Fibroblast of skin of scalp (primary cell): ENCODE measurements at places on chromosomes 3 and 15.

DNA sequence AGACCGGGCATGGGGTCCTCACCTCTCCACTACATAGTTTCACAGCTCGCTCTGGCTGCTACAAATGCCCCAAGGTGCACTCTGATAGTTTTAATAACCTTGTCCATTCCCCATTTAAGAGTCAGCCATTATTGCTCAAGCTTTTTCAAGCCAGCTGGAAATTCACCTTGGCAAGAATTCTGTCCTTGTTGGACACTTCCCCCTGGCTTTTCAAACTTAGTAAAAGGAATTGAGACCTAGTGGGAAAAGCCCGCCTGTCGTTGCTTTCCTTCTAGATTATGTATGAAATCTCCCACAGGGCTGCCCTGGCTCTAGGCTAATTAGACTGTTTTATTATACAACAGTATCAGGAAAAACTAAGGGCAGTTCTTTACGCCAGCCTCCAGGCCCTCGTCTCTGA, 293.7 kb upstream of the GADL1 start:
- no peak for DNase-seq

GRCh38 chr3:33111581-33111980, 2.2 kb upstream of the CRTAP start:
- no peak for DNase-seq

GRCh38 chr3:185653949-185654757, 68.1 kb downstream of the SENP2 start:
- DNase-seq = no peak

DNA sequence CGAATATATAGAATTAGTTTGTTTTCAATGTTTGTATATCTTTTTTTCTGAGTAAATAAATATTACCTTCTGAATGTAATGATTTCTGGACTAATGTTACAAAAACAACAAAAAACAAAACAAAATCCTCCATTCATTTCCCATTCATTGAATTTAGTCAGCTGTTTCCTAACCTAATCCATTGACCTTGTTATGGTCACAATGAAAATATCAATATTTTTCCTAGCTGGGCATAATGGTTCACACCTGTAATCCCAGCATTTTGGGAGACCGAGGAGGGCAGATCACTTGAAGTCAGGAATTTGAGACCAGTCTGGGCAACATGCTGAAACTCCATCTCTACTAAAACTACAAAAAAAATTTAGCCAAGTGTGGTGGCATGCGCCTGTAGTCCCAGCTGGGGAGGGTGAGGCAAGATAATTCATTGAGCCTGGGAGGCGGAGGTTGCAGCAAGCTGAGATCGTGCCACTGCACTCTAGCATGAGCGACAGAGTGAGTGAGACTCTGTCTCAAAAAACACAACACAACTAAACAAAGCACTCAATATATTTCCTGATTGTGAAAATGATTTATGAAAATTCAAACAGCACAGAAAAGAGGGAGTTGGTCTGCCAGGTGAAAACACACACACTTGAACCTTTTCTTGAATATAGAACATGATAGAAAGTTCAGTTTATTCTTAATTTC, 23.0 kb upstream of the PLSCR4 start:
- no peak for DNase-seq

- peak; percentile 12 for DNase-seq
Measured at GRCh38 chr3:143119974-143120715, 574 bp downstream of the CHST2 start.

- no peak for DNase-seq
Measured at GRCh38 chr15:65085990-65086679, 9.6 kb downstream of the KBTBD13 start.

DNA sequence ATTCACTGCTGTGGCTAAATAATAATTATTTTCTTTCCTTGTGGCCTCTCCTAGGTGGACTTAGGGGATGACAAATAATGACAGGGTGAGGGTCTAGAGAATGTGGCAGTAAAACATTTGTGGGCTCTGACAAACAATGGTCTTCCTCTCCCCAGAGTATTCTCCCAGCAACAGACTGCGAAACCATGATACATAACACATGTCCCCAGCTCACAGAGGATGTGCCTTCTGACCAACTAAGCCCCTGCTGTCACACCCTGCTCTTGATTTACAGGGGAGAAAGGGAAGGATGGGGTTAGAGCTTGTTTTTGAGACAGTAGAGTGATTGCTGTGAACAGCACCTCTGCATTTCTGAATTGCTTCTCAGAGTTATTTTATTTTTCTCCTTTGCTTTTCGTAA, 116.6 kb upstream of the CTDSPL start:
- DNase-seq = no peak

DNA sequence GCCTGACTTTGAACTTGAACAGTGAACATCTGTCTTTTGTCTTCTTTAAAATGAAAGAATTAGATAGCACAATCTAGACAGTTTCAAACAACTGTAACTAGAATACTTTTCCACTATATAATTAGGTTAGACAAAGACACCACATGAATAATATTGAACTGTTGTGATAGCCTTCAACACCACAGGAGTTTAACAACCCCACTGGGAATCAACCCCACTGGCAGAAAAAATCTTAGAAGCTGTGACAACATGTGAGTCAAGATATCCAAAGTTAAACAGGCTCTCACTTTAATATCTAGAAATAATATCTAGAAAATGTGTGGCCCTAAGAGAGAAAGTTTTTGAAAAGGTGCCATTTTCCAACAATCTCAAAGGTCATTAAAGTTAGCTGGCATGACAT, 64.4 kb upstream of the PRICKLE2 start:
- DNase-seq = peak; percentile 46

DNA sequence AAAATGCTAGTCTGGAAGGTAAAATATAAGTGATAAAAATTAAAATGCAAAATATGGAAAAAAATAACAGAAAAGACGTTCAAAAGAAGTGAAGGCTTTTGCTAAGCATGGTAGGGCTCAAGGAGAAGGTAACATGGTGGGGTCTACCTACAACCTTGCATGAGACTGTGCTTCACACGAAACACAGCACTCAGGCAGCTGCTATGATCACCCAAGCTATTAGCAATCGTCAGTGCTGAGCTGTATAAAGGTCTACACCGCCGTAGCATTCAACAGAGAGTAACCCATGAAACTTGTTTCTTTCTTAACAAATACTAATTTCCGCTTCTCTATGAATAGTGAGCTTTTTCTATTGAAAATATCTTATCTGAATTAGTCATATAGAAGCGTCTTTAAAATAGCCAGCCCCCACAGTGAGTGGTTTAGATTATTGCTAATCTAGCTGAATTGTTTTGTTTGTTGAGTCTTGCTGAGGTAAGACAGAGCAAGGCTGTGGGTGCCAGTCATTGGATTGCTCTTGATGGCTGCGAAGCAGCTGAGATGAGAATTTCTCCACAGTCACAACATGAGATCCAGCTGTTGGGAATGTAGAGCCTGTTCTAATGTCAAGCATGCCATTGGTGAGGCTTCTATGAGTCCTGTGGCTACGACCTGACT, 230.0 kb downstream of the KLF13 start:
- DNase-seq = no peak

- no peak for DNase-seq
Measured at GRCh38 chr3:46908986-46909534, 31.5 kb downstream of the PTH1R start.

- no peak for DNase-seq
Measured at GRCh38 chr15:28228096-28228495, 93.9 kb downstream of the HERC2 start.

DNA sequence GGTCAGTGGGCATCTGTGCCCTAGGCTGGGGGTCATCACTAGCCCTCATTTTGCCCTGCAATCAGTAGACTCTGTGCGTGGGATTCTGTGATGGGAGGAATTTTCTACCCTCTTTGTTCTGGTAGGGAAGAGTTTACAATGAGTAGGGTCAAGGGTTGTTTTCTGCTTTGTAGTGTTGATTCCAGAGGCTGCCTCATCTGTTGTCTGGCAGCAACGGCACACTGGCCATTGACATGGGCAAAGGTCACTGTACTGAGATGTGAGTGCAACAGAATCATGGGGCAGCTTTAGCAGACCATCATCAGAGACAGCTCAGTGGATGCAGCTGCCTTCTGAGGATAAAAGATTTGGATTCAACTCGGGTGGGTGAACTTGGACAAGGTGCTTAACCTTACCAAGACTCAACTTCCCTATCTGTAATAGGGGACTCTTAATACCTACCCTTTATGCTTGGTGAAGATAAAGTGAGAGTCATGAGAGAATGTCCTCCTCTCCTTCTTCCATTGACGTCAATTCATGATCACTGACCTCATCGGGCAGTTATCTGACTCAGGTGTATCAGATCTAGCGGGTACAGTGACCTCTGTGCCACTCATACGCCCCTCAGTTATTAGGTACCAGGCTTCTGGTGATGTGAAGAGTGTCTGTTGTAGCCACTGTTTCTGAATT, 127.5 kb downstream of the RPLP1 start:
- no peak for DNase-seq

DNA sequence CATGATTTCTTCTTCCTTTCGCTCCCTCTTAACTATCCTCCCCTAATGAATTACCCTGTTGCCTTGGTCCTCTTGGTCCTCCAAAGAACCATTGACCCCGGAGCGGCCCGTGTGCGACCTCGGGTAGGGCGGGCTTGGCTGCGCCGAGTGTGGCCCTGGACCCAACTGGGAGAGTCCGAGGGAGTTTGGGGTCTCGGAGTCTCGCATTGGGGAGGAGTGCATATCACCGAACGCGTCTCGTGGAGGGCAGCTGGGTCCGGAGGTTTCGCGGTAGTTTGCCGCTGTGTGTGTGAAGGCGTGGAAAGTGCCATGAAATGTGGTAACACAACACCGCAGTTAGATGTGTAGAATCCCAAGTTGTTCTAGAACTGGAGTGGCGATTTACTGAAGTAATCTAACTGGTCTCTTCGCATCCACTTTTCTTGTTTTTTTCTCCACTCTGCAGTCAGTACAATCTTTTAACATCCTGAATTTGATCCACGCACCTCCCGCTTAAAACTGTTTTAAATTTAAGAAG, 363 bp downstream of the GTF2E1 start:
- DNase-seq = peak; percentile 13

- no peak for DNase-seq
Measured at GRCh38 chr3:187951452-187952190, 202.3 kb upstream of the LPP start.

GRCh38 chr3:185824051-185825005, 514 bp downstream of the IGF2BP2 start:
- DNase-seq = peak; percentile 10

DNA sequence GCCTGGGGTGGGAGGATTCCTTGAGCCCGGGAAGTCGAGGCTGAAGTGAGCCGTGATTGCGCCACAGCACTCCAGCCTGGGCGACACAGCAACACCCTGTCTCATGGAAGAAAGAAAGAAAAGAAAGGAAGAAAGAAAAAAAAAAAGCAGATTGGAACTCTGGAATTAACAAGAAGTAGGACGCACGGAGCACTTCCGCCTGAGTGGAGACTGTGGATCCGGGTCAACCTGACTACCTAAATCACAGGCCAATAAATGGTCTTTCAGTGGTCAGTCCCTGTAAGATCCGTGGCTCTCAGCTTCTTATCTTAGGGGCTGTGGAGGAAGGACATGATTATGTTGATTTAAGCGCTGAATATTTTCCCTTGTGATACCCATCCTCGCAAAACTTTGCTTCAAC, 2.4 kb upstream of the PPARG start:
- DNase-seq = no peak

DNA sequence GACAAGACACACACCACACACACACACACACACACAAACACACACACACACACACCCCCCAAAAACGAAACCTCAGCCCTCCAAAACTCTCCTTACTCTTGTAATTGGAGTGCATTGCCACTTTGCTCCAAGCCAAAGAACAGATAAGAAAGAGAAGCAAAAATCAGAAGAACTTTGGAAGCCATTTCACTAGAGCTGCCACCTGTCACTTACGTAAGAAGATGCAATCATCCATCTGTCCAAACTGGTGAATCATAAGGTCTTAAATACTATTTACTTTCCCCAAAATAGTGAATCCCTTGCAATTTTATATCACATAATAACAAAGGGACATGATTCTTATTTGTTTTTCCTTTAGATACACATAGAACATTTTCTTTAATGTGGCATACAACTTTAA, 285.4 kb downstream of the ZBTB20 start:
- DNase-seq = no peak

DNA sequence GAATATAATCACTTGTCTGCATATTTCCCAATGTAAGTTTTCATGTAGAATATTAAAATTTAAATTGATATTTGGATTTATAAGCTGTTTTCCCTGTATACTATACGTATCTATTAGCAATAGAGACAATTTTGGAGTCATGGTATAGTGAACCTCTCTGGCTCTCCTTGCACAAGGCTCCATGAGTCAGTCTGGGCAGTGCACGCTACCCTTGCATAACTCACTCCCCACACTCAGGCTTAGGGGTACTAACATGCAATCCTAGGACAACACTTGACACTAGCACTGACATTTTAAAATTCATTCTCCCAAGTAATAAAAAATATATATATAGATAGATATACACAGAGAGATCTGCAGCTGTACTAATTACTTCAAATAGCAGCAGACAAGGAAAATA, 39.2 kb downstream of the SLC24A1 start:
- no peak for DNase-seq

DNA sequence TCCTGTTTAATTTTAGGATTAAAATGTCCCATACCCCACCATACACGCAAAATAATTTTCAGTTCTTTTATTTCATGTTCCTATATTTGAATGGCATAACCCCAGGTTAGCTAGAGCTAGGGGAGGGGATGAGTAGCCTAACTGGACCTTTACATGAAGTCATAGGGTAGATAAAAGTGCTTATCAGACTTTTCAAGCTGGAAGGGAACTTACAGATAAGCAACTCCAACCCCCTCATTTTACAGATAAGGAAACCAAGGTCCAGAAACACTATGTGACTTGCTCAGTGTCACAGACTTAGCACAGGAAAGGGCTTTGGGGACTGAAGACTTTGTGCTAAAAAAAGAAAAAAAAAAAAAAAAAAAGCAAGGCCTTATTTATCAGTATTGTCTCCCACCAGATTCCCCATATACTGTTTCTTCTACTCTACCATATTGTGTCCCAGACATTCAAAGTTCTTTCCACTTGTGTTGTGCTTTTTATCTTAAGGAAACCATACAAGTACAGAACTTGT, 10.6 kb upstream of the TNIK start:
- no peak for DNase-seq
